ENCODE measurements at places on chromosomes 2 and 18. TPM values are rescaled to one million over a fixed set of nuclear protein-coding genes. Genes with fewer than 3 reads are reported as not detected.
A peak's percentile ranks its signal among the peaks of the same experiment; 100 is the strongest.

The SRD5A2 gene
- total RNA-seq: not detected

- no peaks in the 10 kb centered on the region for H3K4me1 ChIP-seq
- no peaks in the 10 kb centered on the region for H3K27me3 ChIP-seq
- no peak overlapping the region for H3K27ac ChIP-seq
Measured at GRCh38 chr2:224893848-224894247, 148.4 kb downstream of the DOCK10 start.

DNA sequence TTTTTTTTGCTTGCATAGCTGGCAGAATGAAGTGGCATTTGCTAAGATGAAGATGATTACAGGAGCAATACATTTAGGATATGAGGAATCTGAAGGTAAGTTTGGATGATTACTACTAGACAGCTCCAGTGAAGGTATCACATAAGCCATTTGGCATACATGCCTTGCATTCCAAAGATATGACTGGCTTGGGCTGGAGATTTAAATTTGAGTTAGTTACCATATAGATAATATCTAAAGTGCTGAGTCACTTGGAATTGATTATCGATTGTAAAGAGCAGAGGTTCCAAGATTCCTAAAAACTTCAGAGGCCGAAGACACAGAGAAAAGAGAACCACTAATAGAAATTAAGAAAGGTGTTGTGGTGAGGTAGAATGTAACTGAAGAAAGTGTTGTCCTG, 1026.4 kb downstream of the DSC3 start:
- H3K4me3 ChIP-seq: no peak overlapping the region
- no peak for DNase-seq
- no peaks in the 10 kb centered on the region for H3K4me1 ChIP-seq
- no peaks in the 10 kb centered on the region for H3K27me3 ChIP-seq
- H3K36me3 ChIP-seq: no peaks in the 10 kb centered on the region

GRCh38 chr2:46549166-46549844, 69.9 kb downstream of the TMEM247 start:
- peaks cover 29% of the 10 kb centered on the region for H3K36me3 ChIP-seq
- H3K4me3 ChIP-seq: no peak overlapping the region
- H3K4me1 ChIP-seq: peaks cover 58% of the 10 kb centered on the region
- no peak for DNase-seq
- H3K27ac ChIP-seq: no peak overlapping the region

The UGT1A8 gene
- not detected for total RNA-seq

DNA sequence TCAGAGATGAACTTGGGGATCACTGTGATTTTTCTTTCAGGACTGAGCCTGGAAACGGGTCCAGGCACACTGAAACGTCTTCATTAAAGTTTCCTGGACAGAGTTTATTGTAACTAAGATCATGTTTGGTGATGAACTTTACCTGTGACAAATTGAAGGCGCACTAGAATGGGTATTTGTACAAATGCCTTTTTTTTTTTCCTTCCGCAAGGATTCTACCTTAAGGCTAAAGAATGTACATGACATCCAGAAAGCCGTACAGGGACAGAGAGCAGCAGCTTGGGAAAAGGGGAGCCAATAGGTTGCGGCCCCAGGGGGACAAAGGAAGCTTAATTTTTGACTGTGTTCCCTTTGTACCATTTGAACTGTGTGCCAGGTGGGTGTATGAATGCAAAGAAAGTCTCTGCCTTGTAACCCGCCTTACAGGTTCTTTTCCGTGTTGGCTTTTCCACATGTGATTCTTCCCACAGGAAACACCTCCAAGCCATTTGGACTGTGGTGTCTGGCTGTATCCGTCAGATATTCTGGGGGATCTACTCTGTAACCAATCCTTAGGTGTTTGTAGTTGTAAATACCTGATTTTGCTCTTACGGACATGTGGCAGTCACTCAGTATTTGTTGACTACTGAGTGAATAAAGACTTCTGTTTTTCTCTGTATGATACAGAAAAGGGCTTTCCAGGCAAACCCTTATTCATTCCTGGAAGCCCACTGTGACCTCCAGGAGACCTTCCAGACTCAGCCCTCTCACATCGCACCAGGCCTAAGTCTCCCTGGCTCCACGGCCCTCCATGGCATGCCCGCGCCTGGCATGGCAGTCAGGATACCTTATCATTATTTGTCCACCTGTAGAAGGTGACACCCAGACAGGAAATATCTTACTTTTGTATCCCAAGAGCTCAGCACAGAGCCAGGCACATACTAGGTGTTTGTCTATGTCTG, 1.1 kb downstream of the LRRFIP1 start:
- DNase-seq: peak; percentile 15
- no peak overlapping the region for H3K27ac ChIP-seq
- H3K27me3 ChIP-seq: no peaks in the 10 kb centered on the region
- H3K4me3 ChIP-seq: peak overlapping the region; percentile 60

The TMEM178A gene
- 9.5 TPM for total RNA-seq

- peak; percentile 61 for DNase-seq
- H3K27ac ChIP-seq: peak overlapping the region; percentile 56
- no peak overlapping the region for H3K4me3 ChIP-seq
- no peaks in the 10 kb centered on the region for H3K36me3 ChIP-seq
- H3K4me1 ChIP-seq: peaks cover 30% of the 10 kb centered on the region
Measured at GRCh38 chr2:26608557-26608956, 32.6 kb downstream of the CIB4 start.

The PIEZO2 gene
- total RNA-seq: 20.4 TPM

The CD8A gene
- total RNA-seq: 7.4 TPM

The TNFAIP6 gene
- total RNA-seq: 3.0 TPM

The ADCYAP1 gene
- 1.5 TPM for total RNA-seq

The ARHGAP28 gene
- total RNA-seq: 15.7 TPM

GRCh38 chr2:171230176-171230575, 69.5 kb upstream of the TLK1 start:
- H3K36me3 ChIP-seq: no peaks in the 10 kb centered on the region
- H3K27ac ChIP-seq: no peak overlapping the region
- H3K4me3 ChIP-seq: no peak overlapping the region
- no peaks in the 10 kb centered on the region for H3K27me3 ChIP-seq
- no peaks in the 10 kb centered on the region for H3K4me1 ChIP-seq

The INO80D gene
- total RNA-seq: 29.4 TPM

GRCh38 chr2:111702804-111703196, 181.2 kb downstream of the ANAPC1 start:
- no peaks in the 10 kb centered on the region for H3K27me3 ChIP-seq
- no peak for DNase-seq
- H3K4me3 ChIP-seq: no peak overlapping the region
- H3K27ac ChIP-seq: no peak overlapping the region
- no peaks in the 10 kb centered on the region for H3K36me3 ChIP-seq
- H3K4me1 ChIP-seq: peaks cover 34% of the 10 kb centered on the region

DNA sequence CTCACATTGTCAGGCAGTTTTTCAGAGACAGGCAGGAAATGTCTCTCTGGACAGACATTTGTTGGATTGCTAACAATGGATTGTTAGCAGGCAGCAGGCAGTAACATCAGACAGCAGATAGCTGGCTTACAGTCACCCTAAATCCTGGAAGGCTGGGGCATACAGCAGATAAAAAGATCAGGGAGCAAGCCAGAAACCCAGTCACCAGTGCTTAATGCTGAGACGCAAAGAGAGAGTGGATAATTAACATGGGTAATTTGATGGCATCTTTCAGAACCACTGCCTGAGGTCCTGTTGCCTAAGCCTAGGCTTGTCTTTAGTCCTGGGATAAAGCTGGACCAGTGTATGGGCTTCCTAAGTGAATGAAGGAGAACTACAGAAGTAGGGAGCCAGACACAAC, 22.4 kb downstream of the MC4R start:
- no peak overlapping the region for H3K4me3 ChIP-seq
- H3K4me1 ChIP-seq: no peaks in the 10 kb centered on the region
- H3K27me3 ChIP-seq: no peaks in the 10 kb centered on the region
- no peak for DNase-seq
- H3K27ac ChIP-seq: no peak overlapping the region
- H3K36me3 ChIP-seq: no peaks in the 10 kb centered on the region

The DNAH6 gene
- total RNA-seq: 1.1 TPM

The ALPP gene
- total RNA-seq: 9.5 TPM

GRCh38 chr2:138293045-138293444, 208.5 kb upstream of the SPOPL start:
- no peaks in the 10 kb centered on the region for H3K27me3 ChIP-seq
- no peaks in the 10 kb centered on the region for H3K4me1 ChIP-seq
- H3K27ac ChIP-seq: no peak overlapping the region

The TRIM43 gene
- total RNA-seq: not detected

DNA sequence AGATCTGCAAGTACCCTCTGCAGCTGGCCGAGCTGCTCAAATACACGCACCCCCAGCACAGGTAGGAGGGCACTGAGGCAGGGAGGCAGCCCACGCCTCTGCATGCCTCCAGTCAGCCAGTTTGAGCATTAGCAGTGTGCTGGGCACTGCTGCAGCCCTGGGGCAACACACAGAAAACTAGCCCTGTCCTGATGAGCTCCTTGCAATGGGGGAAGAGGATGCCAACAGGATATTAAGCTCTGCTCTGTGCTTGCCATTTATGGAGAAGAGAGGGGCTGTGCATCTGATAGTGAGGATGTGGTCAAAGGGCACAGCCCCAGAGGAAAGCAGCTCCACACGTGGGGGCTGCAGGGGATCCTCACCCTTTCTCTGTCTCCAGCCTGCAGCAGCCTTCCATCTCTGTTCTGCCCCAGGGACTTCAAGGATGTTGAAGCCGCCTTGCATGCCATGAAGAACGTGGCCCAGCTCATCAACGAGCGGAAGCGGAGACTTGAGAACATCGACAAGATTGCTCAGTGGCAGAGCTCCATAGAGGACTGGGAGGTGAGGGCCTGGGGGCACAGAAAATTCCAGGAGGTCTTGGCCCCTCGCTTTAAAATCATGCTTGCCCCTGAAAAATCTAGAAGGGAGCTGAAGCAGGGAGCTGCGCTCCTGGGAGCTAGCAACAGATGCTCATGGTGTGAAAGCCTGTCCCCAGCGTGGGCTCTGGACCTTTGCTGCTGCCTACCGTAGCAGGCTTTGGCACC, 51.7 kb downstream of the FAM168B start:
- H3K27ac ChIP-seq: no peak overlapping the region
- H3K27me3 ChIP-seq: peaks cover 11% of the 10 kb centered on the region
- H3K4me1 ChIP-seq: no peaks in the 10 kb centered on the region
- no peak for DNase-seq

DNA sequence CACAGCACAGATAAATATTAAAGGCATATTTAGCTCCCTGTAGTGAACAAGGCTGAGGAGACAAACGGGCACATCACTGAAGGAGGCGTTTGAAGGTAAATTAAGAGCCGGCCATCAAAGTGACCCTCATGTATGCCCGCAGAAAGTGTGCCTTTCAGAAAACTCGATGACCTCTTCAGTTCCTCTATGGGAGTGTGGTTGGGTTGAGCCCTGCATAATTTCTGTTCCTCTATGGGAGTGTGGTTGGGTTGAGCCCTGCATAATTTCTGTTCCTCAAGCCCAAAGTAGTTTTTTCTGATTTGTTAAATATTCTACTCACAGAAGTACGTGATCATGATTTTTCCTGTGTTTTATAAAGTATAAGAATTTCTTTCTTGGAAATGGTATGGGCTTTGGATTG, 568.5 kb downstream of the TSN start:
- H3K27me3 ChIP-seq: no peaks in the 10 kb centered on the region
- no peaks in the 10 kb centered on the region for H3K4me1 ChIP-seq
- no peaks in the 10 kb centered on the region for H3K36me3 ChIP-seq

GRCh38 chr2:55033076-55033742, 17.0 kb downstream of the RTN4 start:
- peaks cover 27% of the 10 kb centered on the region for H3K4me1 ChIP-seq
- H3K27me3 ChIP-seq: no peaks in the 10 kb centered on the region
- no peak for DNase-seq
- H3K36me3 ChIP-seq: no peaks in the 10 kb centered on the region

GRCh38 chr2:117330641-117331040, 483.9 kb upstream of the DDX18 start:
- DNase-seq: no peak
- H3K36me3 ChIP-seq: no peaks in the 10 kb centered on the region
- no peaks in the 10 kb centered on the region for H3K4me1 ChIP-seq
- no peak overlapping the region for H3K4me3 ChIP-seq

DNA sequence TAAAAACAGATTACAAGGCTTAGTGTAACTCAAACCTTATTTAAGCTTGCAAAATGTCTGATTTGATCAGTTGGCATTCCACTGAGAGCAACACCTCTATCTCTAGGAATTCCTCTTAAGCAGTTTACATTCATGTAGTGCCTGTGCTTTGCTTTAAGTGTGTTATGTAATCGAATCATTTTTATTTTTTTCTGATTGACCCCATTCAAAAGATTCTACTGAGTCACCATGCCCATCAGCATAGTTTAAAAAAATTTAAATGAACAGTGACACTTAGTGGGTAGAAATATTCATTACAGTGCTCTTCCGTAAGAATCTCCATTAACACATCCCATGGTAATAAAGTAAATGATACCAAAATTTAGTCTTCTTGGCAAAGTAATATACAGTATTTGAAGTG, 67.8 kb upstream of the SLC4A10 start:
- no peaks in the 10 kb centered on the region for H3K27me3 ChIP-seq
- H3K27ac ChIP-seq: no peak overlapping the region
- H3K36me3 ChIP-seq: no peaks in the 10 kb centered on the region
- H3K4me3 ChIP-seq: no peak overlapping the region
- H3K4me1 ChIP-seq: no peaks in the 10 kb centered on the region

DNA sequence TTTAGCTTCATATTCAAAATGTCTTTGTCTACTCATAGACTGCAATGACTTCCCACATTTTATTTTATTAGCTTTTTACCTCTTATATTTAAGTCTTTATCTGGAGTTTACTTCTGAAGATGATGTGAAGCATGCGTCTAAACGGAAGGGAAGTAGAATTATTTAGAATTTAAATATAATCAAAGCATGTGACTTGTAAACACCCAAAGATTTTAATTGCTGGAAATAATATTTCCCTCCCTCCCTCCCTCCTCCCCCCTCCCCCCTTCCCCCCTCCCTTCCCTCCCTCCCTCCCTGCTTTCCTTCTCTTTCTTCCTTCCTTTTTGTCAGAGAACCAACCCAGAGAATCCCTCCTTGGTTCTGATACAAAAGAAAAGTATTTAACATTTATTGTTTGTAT, 2.1 kb upstream of the LANCL1 start:
- no peaks in the 10 kb centered on the region for H3K27me3 ChIP-seq
- no peak for DNase-seq
- no peak overlapping the region for H3K27ac ChIP-seq
- no peaks in the 10 kb centered on the region for H3K36me3 ChIP-seq
- H3K4me3 ChIP-seq: no peak overlapping the region

- H3K27ac ChIP-seq: no peak overlapping the region
- H3K27me3 ChIP-seq: no peaks in the 10 kb centered on the region
- H3K4me1 ChIP-seq: no peaks in the 10 kb centered on the region
Measured at GRCh38 chr2:21759819-21760218, 636.1 kb downstream of the TDRD15 start.

The SERPINB4 gene
- total RNA-seq: not detected

The SPC25 gene
- 0.38 TPM for total RNA-seq

GRCh38 chr2:57373530-57373929, 673.1 kb upstream of the VRK2 start:
- no peak overlapping the region for H3K4me3 ChIP-seq
- H3K4me1 ChIP-seq: no peaks in the 10 kb centered on the region
- no peaks in the 10 kb centered on the region for H3K27me3 ChIP-seq

The CCDC141 gene
- total RNA-seq: 25.7 TPM

The SS18 gene
- total RNA-seq: 60.0 TPM

GRCh38 chr18:62898359-62898758, 183.0 kb downstream of the PHLPP1 start:
- no peak overlapping the region for H3K27ac ChIP-seq
- H3K36me3 ChIP-seq: peaks cover 6% of the 10 kb centered on the region
- H3K4me1 ChIP-seq: no peaks in the 10 kb centered on the region
- no peak for DNase-seq
- H3K4me3 ChIP-seq: no peak overlapping the region

The TLX2 gene
- not detected for total RNA-seq

Data from upper lobe of right lung (tissue), 1 donor.